ENCODE measurements at places on chromosomes 4 and X.

DNA sequence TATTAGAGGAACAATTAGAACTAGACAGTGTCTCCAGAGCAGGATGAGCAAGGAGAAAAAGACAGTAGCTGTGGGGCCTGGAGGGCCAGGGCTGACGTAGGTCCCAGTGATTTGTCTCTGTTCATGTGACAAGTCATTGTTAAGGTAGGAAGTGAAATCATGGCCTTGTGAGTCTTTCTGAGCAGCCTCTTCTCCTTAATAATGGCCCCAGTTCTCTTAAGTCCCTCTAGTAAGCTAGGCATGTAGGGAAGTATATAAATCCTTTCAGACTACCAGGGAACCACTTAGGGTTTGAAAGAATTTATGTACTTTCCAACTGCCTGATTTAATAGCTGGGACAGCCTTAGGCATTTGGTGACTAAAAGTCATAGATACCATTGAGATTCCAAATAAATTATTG is 133.0 kb downstream of the KLHL8 start:
- no peak for DNase-seq

DNA sequence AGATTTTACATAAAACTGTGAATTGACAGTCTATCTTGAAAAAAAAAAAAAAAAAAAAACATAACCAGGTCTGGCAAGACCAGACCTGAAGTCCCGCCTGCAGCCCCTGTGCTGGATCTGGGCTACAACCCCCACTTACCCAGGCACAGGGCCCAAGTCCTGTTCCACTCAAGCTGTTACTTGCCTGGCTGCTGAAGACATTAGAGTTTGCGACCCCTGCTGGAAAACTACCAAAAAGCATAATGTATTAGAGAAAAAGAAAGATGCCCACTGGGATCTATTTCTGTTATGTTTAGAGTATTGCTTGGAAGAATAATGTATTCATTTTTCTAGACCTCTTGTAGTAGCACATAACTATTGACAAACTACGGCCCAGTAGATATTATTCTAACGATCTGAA is 4.7 kb downstream of the HS3ST1 start:
- DNase-seq: no peak

DNA sequence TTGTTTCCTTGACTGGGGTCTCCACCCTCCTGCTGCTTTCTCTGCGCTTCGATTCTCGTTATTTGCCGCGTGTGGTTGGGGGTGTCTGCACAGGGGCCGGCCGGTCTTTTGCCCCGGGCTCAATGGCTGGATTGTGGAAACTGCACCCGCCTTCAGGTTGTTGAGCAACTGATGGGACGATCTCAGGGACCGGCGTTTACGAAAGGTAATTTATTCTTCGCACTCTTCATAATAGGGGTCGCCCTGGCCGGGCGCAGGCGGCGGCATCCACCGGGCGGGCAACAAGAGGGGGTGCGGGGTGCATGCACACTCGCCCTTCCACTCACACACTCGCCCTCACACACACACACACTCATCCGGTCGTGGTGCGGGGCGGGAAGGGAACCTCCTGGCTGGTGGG is 1.4 kb downstream of the ADGRL3 start:
- no peak for DNase-seq

DNA sequence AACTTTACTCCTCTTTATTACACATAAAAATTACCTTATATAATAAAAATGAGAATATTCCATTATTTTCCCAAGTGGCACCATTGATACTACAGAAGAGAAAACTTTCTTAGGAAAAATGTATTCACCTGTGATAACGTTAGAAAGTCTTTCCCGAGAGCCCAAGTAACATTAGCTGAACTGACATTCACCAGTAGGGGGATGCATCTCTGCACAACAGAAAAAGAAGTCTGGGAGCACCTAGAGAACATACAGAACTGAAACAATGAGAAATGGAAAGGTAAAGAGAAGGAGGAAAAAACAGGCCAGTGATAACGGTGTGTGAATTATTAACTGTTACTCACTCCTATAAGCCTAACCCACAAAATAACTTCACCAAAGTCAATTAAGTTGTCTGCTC is 423.3 kb downstream of the CENPC start:
- DNase-seq: no peak

- DNase-seq: no peak
Measured at GRCh38 chr4:152068866-152069265, 308.1 kb upstream of the GATB start.

Data from mucosa of gallbladder (tissue), 1 donor.